Esophagus mucosa (tissue), 1 donor: ENCODE measurements at places on chromosomes 7 and 10. TPM values are rescaled to one million over a fixed set of nuclear protein-coding genes. Genes with fewer than 3 reads are reported as not detected.

Gene POMZP3
- 14.7 TPM for total RNA-seq

Gene OR6B1
- total RNA-seq = not detected

Gene TAS2R3
- 0.96 TPM for total RNA-seq

Gene MSANTD7
- 7.7 TPM for total RNA-seq

Gene CPA1
- not detected for total RNA-seq

Gene TRPV6
- total RNA-seq = 0.68 TPM

Gene LRRC4
- total RNA-seq = 16.7 TPM

GRCh38 chr10:184911-185310 is 49.7 kb downstream of the ZMYND11 start:
- ATAC-seq = no peak

DNA sequence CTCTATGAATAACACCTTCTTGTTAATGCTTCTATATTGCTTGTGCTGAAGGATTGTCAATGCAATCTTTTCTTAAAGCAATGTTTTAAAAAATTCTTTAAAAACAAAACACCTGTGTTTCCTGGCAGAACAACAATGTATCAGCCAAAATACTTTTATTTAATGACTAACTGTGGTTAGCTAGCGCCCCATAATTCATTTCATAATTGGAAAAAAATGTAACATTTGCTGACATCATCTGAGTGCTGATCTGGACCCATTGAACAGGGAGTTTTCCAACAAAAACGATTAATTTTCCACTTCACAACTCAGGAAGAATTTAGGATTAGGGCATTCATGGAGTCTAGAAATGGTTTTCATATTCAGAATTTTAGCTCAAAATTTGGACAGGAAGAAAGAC is 137.6 kb upstream of the CDK6 start:
- no peak for ATAC-seq

DNA sequence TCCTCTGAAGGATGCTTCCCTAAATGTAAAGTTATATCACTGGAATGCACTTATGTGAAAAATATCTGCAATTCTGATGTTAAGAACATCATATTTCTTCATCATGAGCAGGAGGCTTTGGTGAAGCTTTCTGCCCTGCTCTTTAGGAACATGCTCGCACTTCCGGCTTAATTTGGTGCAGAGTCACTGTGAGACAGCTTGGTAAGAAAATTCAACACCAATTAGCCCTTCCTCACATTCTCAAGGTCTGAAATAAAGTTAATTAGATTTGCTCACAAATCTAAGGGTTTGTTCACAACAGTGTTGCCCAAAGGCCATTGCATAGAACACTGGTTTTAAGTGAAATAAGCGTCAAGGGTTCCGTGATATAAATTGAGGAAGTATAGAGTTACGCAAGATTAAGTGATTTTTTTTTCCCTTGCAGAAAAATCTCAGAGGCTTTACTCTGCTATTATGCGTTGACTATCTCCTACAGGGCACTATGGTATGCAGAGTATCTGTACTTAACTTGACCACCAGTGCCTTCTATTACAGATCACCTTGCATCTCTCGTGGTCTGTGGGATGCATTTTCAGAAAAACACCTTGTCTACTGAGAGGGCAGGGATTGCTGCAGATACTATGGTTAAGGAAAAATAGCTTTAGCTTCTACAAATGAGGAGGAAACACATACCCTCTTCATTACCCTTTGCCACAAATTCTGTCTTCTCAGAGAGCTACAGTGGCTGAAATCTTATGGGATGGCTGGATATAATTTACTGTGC is 953.9 kb downstream of the TYW1 start:
- no peak for ATAC-seq

DNA sequence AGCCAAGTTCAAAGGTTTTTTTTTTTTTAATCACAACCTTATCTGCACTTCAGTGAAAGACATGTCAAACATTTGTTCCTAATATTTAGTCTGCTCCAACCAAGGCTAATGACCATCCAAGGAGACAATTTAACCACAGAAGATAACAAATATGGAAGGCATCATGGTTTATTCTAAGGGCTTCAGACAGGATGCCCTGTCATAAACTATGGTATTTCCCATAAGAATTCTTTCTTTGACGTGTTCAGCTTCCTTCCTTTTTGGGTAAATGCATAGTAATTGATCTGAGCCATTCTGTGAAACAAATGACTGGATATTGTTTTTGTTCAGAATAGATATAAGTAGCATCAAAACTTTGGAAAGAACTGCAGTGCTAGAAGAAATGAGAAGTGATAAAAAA is 326.5 kb upstream of the AOAH start:
- no peak for ATAC-seq

DNA sequence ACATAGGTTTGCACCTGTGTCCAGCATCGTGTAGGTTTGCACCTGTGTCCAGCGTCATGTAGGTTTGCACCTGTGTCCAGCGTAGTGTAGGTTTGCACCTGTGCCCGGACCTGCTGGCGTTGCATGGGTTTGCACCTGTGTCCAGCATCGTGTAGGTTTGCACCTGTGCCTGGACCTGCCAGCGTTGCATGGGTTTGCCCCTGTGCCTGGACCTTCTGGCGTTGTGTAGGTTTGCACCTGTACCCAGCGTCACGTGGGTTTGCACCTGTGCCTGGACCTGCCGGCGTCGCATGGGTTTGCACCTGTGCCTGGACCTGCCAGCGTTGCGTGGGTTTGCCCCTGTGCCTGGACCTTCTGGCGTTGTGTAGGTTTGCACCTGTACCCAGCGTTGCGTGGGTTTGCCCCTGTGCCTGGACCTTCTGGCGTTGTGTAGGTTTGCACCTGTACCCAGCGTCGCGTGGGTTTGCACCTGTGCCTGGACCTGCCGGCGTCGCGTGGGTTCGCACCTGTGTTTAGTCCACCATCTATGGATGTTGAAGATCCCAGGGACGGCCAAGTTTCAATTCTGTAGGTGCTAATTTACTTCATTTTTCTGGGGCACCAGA is 158.0 kb downstream of the WDR37 start:
- no peak for ATAC-seq

DNA sequence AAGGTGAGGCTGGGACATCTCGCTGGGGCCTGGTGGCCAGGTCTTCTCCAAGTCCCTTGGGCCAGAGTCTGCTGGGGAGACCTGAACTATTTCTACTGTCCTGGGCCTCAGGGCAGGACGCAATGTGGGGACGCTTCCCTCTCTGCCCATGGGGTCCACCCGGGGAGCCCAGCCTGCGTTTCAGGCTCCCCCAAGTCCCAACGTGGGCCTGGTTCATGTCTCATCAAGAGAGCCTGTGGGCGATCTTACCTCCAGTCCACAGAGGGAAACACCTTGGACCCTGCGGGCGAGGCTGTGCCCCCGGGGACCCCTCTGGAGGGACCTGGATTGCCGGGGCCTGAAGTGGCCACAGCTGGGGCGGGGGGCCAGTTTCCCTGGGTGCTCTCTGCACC is 91.7 kb downstream of the DNAJB6 start:
- no peak for ATAC-seq

- peak; percentile 86 for ATAC-seq
Measured at GRCh38 chr7:92875719-92876118, 39.3 kb upstream of the CDK6 start.

- ATAC-seq = no peak
Measured at GRCh38 chr10:121062115-121062514, 211.0 kb downstream of the WDR11 start.

- no peak for ATAC-seq
Measured at GRCh38 chr10:5523796-5524574, 776 bp upstream of the CALML3 start.

GRCh38 chr7:142632271-142633134 is 116.8 kb upstream of the PRSS1 start:
- peak; percentile 83 for ATAC-seq

GRCh38 chr10:51879238-51879637 is 179.8 kb upstream of the CSTF2T start:
- peak; percentile 99 for ATAC-seq

GRCh38 chr10:1659221-1659791 is 78.0 kb downstream of the ADARB2 start:
- no peak for ATAC-seq

DNA sequence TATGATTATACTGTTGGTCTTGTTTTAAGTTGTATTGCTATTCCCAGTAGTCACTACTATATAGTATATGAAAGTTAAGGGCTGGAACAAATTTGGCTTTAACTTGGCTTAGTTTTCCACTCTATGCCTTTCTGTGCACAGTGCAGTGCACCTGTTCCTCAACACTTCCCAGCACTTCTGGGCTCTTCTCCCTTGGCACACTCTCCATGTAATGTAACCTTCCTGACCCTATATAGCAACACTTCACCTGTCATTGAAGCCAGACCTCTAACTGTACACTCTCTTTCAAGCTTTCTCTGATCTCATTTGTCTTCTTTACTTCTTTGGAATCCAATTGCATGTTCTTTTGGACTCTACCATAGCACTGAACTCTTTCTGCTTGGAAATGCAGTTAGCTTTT is 83.9 kb upstream of the SMIM30 start:
- no peak for ATAC-seq

DNA sequence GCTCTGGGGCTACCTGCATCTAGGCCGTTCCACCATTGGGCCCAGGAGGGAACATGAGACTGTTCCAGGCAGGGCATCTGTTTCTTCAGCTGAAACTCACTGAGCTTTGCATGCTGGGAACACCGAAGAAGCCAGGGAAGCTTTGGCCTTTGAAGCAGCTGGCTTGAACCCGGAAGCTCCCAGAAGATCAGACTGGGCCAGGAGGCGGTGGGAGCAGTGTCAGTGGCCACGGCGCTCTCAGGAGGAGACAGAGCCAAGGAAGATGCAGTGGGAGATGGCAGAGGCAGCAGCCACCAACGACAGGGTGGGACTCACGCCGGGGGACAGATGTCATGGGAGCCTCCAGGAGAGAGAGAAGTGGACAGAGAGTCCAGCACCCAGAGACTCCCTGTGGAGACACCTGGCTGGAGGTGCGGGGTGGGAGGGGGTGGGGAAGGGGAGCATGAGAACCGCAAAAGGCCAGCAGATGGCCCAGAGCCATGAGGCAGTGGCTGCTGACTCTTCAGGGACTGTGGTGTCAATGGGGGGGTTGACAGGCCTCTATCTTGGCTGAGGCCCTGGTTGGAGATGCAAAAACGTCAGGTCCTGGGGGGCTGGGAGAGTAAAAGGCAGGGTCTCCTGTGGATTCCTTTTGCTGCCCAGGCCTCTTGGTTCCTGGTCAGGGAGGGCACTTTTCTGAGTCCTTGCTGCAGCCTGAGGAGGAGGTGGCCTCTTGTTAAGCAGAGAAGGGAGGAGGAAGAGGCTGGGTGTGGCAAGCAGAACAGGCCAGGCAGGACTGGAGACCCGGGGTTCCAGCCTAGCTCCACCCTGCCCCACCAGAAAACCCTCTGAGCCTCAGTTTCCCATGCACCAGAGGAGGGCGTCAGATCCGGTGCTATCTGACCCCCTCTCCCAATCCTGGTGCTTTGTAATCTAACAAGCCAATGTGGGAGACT is 6.3 kb upstream of the AQP1 start:
- ATAC-seq = peak; percentile 34

DNA sequence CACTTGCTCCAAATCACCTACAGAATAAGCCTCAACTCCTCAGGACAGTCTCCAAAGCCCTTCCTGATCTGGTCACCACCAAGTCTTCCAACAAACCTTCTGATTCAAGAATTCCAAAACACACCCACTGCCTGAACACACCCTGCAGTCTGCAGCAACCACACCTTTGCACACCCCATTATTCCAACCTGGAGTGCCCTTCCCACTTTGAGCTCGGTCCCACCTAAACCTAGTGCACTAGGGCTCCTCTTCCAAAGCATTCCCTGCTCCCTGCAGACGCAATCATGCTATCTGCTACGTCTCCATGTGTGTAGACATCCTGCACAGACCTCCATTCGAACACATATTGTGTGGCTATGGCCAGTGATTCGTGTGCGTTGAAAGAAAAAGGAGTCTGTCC is 289.3 kb downstream of the GRID1 start:
- ATAC-seq = no peak

GRCh38 chr7:137694405-137694804 is 152.4 kb downstream of the DGKI start:
- no peak for ATAC-seq
